Hematopoietic multipotent progenitor cell (in vitro differentiated cells): ENCODE measurements at places on chromosomes 1 and 21.

DNA sequence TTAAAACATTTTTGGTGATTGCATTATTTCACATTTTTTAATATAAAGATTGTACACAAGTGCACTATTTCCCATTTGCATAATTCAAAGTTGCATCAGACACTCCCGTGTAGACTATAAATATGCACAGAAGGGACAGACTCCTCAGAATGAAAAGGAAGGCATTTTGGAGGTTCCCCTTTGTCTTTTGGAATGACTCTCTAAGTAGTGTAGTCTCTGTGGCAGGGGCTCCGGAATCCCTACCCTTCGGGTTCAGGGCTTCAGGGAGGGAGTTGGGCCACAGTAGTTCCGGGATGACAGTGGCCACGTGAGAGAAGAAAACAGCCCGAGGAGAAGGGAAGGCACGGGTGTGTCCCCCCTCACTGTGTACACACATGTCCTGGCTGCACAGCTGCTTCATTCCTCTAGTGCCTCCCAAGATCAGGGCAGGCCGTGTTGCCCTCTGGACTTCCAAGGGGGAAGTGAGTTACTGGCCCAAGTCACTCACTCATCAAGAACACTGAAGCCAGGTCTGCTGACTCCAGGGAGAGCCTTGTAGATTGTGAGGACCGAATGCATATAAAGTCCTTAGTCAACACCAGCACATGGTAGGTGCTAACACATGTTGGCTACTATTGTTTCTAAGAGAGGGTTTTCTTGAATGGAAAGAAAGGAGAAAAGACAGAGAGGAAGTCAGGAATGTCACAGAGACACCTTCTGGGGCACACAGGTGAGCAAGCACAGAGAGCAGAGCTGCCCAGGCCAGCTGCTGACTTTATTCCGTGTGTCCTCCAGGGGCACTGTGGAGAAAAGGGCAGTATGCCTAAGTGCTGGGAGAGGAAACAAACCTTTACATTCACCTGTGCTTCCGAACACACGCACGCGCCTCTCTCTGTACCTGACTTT, 39.8 kb downstream of the LHX4 start:
- no peak for DNase-seq

DNA sequence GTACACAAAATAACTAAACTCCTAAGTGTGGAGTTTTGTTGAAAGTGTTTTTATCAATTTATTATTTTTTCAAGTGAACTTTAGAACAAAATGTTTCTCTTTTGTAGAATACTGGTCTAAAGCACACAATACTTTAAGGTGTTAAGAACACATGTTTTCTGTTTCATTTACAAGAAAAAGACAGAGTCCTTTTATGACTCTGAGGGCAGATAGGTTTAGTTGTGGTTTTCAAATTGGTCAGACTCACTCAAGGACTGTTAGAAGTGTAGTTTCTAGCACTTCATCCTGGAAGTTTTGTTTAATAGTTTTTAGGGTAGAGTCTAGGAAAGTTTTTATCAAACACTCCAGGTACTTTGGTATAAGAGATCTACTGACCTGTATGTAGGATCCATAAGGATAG, 376.5 kb downstream of the LRRIQ3 start:
- no peak for DNase-seq

DNA sequence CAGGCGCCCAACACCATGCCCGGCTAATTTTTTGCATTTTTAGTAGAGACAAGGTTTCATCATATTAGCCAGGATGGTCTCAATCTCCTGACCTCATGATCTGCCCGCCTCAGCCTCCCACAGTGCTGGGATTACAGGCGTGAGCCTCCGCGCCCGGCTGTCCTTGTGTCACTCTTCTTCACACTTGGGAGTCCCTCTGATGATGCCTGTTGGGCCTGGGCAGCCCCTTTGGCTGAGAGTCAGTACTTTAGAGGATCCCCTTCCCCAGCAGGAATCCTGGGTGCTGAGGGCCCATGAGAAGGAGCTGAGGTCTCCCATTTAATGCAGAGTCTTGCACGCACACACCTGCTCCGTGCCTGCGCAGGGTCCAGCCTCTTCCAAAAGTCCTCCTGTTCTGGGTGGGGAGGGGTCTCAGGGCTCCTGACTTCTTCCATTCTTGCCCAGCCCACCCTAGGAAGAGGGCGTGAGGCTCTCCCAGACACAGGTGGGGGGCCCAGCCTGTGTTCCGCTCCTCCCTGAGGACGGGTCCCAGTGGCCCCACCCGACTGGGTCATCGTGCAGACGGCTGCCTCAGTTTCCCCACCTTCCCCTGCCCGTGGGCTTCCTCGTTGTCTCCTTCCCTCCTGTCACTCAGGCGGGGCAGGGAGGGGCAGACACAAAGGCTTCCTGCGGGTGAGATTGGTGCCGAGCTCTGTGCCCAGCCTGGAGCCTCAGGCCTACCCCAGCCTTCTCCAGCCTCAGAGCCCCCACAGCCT, 3.9 kb downstream of the TTLL10 start:
- no peak for DNase-seq

- DNase-seq = no peak
Measured at GRCh38 chr1:232835166-232835565, 29.9 kb downstream of the MAP10 start.

DNA sequence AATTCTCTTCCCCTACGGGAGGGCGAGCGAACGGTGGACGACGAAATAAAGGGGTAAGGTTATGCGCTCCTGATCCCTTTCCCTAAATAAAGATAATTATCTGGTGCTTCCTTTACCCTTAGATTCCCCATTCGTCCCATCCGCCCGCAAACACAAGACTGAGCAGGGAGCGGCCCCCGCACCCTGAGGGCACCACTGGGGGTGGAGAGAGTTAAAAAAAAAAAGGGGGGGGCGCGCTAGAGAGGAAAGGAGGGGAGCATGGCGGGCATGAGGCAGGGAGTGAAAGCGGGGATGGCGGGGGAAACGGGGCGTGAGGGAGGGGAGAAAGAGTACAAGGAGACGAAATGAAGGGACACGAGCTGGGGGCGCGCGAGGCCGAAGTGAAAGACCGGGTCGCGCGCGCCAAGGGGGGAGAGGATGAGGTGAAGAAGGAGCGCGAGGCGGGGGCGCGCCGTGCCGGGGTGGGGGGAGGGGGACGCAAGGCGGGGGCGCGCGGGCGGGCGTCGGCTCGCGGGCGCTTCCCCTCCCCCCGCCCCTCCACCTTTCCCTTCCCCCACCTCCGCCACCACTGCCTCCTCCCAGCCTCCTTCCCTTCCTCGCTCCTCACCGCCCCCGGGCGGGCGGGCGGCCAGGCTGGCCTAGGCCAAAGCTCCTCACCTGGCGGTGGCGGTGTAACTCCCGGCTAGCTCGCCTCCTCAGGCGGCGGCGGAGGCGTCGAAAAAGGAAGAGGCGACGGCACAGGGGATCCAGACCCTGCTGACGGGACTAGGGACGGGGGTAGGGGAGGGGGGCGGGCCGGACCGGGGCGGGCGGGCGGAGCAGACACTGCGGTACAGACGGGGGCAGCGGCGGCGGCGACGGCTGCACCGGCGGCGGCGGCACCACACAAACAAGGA, 448 bp downstream of the GATAD2B start:
- no peak for DNase-seq

DNA sequence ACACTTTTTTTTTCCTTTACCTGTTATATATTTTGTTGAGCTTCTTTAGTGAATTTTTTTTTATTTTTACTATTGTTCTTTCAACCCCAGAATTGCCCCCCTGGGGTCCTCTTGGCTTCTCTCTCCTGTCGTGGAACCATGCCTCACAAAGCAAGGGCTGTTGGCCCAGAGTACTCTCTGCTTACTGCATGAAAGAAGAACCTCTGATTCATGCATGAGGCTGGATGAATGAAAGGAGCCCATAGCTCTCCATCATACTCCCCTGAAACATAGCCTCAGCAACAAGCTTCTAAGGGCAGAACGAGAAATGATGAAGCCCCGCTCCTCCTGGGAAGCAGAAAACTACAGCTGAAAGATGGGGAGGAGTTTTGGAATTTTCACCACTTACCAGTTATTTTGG, 1441.0 kb downstream of the BRINP3 start:
- no peak for DNase-seq
